ENCODE measurements at places on chromosomes 1 and 21.
A peak's percentile ranks its signal among the peaks of the same experiment; 100 is the strongest.

DNA sequence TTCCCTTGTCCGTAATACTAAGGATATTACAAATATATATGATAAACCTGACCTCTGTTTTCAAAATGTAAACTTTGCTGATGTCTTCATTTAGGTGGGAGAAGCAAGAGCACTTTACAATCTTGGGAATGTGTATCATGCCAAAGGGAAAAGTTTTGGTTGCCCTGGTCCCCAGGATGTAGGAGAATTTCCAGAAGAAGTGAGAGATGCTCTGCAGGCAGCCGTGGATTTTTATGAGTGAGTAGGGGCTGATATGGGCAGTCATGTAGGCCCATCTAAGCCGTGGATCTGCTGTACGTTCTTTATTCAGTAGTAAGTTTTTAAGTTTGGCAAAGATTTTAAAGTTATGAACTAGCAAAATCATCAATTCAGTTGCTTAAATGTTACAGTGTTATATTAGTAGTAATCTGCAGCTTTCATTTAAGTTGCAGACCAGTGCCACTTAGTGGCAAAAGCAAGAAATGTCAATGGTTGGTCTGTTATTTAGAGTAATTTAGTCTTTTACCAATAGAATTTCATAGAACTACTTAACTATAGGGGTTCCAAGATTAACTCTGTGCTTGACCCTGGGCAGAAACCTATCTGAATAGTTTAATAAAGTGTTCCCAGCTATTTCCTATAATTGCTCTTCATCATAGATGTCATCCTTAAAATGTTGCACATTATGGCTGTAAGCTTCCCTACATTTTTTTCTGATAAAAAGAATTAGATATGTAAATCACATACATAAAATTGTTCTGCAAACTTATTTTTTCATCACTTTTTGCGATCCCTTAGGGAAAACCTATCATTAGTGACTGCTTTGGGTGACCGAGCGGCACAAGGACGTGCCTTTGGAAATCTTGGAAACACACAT lies 21.3 kb downstream of the GPSM2 start:
- no peak for DNase-seq

DNA sequence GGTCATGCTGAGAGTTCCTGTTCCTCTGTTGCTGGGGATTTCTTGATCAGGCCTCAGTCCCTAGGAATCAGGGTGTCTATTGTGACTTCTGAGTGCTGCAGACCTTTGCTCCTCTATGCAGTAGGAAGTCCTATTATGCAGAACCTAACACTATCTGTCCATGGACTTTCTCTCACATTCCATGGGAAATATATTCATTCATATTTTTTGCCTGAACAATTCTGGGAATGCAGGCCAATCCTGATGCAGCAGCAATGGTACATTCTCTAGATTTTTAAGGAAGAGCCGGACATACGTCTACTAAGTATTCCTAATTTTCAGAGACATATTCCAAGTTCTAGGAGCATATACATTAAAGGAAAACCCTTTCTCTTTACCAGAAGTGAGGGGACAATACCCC lies 61.1 kb upstream of the C1orf87 start:
- no peak for DNase-seq

GRCh38 chr1:219088778-219089557 lies 84.7 kb upstream of the LYPLAL1 start:
- DNase-seq, result no peak

DNA sequence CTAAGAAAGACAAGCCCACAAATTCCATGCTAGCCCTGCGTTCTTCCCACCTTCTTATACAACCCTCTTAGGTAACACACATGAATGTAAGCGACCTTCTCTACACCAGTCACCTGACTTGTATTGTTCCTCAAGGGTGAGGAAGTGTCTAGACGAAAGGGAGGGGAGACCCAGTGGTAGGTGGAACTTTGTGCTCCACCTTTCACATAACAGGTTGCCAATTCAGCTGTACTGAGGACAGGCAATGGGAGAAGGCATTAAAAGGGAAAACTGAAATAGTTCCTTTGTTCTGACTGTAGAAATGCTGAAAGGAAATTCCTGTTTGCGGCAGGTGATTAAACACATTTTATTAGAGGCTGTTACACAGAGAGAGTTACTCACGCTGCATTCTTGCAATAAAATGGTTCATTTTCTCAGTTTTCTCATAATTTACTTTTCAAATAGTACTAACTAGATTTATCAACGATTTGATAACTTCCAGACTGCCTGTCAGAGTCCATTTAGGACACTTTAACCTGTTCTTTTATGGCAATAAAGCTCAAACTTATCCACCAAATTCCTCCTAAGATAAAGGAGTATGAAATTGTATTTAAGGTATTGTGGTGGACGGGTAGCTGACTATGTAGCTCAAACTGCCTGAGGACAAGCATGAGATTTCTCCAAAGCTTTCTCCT lies 17.8 kb upstream of the CHRM3 start:
- DNase-seq, result no peak

DNA sequence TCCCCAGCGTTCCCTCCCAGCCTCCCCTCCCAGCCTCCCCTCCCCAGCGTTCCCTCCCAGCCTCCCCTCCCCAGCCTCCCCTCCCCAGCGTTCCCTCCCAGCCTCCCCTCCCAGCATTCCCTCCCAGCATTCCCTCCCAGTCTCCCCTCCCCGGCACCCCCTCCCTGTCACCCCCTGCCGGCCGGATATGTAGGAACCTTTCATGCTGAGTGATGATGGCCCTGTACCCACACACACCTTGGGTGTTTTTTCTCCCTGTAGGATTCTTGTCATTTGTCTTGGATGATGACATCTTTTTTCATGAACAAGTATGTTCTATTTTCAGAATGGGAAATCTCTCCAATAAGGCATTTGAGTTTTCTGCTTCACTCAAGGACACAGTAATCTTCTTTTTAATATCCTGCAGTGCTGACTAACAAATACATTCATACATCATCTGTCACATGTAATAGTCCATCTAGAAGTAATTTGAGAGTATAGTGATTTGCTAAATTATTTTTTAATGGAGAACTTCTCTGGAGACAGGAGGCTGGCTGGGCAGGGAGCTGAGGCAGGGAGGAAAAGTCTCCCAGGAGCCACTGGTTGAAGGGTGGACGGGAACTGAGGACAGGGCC lies 19.5 kb downstream of the FTCD start:
- DNase-seq, result no peak

- DNase-seq, result no peak
Observed at GRCh38 chr1:70265946-70266345, 44.8 kb downstream of the SRSF11 start.

- DNase-seq, result no peak
Observed at GRCh38 chr1:196677781-196678509, 26.1 kb downstream of the CFH start.

DNA sequence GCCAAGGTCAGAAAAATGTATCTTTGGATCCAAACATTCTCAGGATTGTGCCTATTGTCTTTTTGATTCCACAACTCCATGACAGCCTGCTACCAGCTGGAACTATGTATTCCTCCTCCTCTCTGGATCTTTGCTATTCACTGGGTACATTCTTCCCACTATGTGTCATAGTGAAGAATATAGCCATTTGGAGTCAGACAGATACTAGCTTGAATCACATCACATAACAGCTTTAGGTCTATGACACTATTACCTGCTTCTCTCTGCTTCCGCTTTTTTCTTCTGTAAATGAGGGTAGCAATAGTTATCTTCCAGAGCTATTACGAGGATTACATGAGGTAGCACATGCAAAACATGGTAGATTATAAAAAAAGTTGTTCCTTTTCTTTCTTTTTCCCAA lies 5.4 kb upstream of the EXO1 start:
- DNase-seq, result no peak

- DNase-seq, result peak; percentile 68
Observed at GRCh38 chr1:45014321-45015028, 2.4 kb downstream of the UROD start.

DNA sequence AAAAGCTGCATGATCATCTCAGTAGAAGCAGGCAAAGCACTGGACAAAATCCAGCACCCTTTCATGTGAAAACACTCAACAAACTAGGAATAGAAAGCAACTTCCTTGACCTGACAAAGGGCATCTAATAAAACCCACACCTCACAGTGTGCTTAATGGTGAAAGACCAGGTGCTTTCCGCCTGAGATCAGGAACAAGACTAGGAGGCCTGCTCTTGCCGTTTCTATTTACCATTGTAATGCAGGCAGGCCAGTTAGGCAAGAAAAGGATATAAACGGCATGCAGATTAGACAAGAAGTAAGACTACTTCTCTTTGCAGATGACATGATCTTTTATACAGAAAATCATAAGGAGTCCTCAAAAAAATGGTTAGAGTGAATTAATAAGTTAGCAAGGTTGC lies 37.2 kb downstream of the SLC37A1 start:
- DNase-seq, result no peak

- no peak for DNase-seq
Observed at GRCh38 chr1:41221995-41222394, 20.1 kb downstream of the SCMH1 start.

DNA sequence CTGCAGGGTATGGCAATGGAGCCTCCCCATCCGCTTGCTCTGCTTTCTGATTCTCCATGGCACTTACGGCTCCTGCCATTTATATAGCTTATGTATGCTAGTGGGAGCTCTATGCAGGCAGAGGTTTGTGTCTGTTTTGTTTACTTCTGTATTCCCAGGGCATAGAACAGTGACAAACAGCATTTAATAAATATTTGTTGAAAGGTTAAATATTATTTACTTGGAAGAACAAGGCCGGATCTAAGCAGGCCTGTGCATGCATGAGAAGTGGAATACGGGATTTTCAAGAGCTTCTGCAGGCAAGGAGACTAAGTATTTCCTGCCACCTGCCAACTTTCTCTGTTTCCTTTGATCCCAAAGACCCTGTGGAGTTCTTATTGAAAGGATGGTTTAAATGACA lies 90.7 kb downstream of the XCL2 start:
- DNase-seq, result no peak

DNA sequence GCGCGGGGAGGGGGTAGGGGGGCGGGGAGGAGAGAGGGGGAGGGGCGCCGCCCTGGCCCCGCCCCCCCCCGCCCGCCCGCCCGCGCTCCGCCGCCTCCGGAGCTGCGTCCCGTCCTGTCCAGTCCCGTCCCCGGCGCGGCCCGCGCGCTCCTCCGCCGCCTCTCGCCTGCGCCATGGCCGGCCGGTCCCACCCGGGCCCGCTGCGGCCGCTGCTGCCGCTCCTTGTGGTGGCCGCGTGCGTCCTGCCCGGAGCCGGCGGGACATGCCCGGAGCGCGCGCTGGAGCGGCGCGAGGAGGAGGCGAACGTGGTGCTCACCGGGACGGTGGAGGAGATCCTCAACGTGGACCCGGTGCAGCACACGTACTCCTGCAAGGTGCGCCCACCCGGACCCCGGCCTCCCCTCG lies at the start of gene AGRN:
Gene AGRN, plus strand, starts transcription at position 121 of the 405 bp plus-strand sequence. Its CDS starts 53 bp downstream, at position 174.
- DNase-seq, result no peak

DNA sequence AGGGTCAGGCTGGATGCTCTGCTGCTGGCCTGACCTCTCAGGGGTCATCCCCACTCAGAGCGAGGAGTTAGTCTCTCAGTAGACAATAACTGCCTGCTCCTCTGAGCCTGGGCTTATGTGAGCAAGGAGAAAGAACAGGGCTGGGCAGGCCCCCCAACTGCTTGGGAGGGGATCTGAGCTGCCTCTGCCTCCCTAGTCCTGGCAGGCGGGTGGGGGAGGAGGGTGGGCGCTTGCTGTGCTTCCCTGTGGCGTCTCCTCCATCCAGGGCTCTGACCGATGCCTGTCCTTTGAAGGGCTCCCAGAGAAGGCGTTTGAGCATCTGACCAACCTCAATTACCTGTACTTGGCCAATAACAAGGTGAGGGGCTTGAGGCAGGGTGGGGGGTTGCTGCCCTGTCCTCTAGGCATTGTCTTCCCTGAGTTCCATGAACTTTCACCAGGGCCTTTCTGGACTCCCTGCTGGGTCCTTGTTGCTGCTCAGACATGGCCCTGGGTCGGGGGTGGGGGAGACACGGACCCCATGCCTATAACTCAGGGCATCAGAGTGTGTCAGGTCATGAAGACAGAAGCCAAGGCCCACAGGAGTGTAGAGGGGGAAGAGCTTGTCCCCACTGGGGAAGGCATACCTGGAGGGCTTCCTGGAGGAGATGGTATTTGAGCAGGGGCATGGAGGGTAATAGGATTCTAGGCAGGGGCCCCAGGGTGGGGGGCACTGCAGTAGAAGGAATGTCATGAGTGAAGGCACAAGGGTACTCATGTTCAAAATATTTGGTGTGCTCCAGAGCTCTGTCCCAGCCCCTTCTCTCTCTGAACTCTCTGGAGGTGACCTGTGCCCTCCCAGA lies 12.5 kb downstream of the PODN start:
- no peak for DNase-seq

DNA sequence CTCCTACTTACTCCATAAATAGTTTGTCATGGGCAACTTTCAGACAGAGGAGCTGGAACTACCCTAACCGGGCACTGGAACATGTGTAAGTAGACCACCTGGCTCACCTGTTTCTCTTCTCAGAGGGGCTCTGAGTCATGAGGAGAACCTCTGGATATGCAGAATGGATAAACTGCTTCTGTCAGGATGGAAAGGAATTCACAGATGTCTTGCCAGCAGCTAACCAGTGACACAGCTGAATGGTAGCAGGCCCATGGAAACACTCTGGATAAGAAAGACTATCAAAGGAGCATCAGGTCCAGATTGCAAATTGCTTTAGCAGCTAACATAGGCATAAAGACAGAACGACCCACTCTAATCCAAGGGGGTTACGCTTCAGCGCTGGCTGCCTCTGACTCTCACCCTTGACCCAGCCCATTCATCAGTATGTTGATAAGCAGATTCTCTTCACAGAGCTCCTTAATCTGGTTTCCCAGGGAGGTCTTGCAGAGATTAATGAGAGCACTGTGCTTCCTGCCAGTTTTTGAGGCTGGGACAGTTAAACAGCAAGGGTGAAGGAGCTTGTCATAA lies 54.2 kb downstream of the HIVEP3 start:
- DNase-seq, result no peak

- DNase-seq, result no peak
Observed at GRCh38 chr1:9135073-9135836, 6.4 kb upstream of the GPR157 start.

- no peak for DNase-seq
Observed at GRCh38 chr21:38714999-38715398, 90.7 kb upstream of the ETS2 start.

- peak; percentile 6 for DNase-seq
Observed at GRCh38 chr1:54230507-54231339, 30.8 kb downstream of the MRPL37 start.

GRCh38 chr1:244945109-244945671 lies 80.8 kb upstream of the HNRNPU start:
- DNase-seq, result no peak

- DNase-seq, result peak; percentile 67
Observed at GRCh38 chr1:156920233-156921052, at the start of gene LRRC71. LRRC71 (plus strand) TSS chr1:156920632; CDS start chr1:156920804, 172 bp downstream.

Data from stimulated activated CD8-positive, alpha-beta memory T cell treated with anti-CD3 and anti-CD28 coated beads, Interleukin-4, amount 100 ng/mL, for 24 hours (primary cell).